Left renal pelvis (tissue), 4 donors: ENCODE measurements at places on chromosomes 6 and 20.

DNA sequence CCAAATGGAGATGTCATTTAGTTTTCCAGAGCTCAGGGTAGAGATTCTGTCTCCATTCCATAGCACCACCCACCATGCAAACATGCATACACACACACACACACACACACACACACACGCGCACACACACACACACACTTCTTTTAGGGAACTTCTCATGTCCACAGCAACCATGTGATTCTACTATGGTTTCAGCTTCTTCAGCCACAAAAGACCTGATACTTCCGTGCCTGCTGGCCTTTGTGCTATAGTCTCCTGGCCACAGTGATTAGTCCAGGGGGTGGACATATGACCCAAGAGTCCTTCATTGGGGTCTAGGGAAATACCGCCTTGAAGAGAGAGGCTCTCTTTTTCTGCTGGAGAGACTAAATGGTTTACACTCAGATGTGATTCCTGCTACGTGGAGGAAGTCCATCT lies 53.5 kb downstream of the CARMIL1 start:
- DNase-seq, result no peak

DNA sequence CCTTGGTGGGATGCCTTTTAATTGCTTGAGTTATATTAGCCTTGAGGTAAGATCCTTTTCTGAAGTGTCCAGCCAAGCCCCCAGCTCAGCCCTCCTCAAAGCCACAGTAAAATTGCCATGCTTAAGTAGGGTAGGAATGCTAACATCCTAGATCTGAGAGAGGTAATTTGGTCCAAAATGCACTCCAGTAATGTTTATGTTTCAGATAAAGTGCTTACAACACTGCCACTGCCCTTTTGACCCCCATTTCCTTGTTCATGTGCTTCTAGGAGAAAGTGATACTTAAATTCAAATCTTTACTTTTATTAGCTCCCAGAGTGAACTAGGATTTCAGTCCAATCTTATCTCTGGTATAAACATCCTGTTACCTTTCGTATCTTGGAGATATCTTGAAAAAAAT lies 318.0 kb downstream of the BMP2 start:
- DNase-seq, result no peak

- no peak for DNase-seq
Measured at GRCh38 chr6:5153186-5153585, 68.0 kb downstream of the PPP1R3G start.

GRCh38 chr20:56985066-56985685 lies 281.3 kb downstream of the BMP7 start:
- DNase-seq, result no peak

DNA sequence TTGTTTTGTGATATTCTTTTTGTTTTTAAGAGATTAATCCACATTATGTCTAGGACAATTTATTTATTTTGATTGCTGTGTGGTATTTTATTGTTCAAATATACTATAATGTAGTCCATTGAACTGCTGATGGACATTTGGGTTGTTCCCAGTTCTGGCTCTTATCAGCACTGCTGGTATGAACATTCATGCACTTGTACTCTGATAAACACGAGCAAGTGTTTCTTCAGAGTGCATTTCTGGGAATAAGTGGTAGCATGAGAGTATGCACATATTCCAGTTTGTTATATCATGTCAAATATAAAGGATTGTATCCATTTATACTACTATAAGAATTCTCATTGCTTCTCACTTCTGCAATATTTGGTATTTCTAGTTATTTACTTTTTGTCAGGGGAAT lies 7.1 kb downstream of the CALHM6 start:
- DNase-seq, result no peak

- no peak for DNase-seq
Measured at GRCh38 chr20:10551732-10552724, 116.9 kb downstream of the SLX4IP start.

DNA sequence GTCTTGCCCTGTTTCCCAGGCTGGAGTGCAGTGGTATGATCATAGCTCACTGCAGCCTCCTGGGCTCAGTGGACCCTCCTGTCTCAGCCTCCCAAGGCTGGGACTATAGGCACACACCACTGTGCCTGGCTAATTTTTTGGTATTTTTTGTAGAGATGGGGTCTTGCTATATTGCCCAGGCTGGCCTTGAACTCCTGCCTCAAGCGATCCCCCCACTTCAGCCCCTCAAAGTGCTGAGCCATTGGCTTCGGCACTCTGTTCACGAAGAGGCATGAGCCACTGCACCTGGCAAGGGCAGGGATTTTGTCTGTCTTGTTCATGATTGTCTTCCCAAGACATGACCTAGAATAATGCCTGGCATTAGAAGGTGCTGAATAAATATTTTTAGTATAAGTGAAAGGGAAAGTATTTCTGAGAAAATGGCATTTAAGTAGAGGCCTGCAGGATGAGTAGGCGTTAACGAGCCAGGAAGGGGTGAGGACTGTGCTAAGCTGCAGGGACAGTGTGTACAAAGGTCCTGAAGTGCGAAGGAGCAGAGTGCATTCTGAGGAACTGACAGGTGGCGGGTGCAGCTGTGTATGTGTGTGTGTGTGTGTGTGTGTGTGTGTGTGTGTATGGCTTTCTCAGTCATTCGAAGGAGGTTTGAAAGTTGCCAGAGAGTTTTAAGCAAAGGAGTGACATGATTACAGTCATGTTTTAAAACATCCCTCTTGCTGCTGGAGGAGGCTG lies 43.0 kb downstream of the VEGFA start:
- no peak for DNase-seq

- DNase-seq, result no peak
Measured at GRCh38 chr6:102407886-102408741, 1014.6 kb downstream of the GRIK2 start.

DNA sequence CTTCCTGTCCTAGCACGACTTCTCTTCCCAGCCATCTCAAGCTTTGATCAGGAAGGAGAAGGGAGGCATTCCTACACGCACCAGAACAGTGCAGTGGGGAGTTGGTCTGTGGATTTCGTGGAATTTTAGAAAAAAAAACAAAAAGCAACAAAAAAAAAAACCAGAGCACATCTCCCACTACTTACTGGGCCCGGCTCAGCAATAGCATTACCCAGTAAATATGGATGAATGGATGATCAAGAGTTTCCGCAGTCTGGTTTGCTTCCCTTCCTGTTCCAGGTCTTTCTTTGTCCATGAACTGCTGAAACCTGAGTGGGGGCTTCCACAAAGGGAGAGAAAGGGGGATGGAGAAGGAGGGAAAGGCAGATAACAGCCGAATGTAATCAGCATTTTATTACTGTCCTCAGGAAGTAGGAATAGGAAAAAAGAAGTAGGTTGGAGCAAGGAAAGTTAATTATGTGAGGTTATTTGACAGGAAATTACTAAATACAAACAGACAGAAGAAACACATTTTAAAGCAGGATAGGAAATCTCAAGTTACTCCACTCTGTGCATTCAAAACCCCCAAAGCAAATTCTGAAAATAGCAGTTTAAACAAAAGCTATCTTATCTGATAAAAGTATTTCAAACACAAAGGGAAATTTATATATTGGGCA lies 349.0 kb downstream of the PRL start:
- DNase-seq, result no peak

- no peak for DNase-seq
Measured at GRCh38 chr6:113959235-113959634, 11.7 kb downstream of the HDAC2 start.

DNA sequence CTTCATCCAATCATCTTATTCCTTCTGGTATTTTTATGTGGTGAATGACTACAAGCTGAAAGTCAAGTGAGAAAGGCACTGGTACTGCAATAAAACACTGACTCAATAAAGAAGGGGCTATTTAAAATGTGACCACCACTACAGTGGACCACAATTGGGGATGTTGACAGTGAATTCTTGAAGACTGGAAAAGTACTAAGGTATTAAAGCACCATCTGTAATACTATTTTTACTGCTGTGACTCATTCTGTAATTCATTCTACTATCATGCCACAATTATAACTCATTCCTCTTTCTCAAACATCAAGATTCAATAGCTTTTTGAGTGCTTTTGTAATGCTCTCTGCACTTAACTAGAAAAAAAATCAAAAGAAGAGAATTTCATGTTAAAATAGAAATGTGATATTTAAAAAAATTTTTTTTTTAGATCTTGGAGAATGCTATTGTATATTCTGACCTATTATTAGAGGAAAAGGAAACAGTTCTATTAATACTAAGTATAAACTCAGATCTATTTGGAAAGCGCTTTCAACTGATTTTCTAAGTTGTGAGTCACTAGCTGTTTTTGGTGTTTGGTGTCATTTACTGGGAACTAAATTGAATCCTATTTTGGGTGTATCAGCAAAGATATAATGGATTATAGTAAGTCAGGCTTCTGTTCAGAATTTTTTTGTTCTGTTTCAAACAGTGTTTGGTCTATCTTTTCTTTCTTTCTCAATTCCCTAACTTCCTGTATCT lies 104.7 kb upstream of the TMEM170B start:
- DNase-seq, result no peak

GRCh38 chr6:148339766-148340165 lies 2.9 kb upstream of the SASH1 start:
- DNase-seq, result no peak

DNA sequence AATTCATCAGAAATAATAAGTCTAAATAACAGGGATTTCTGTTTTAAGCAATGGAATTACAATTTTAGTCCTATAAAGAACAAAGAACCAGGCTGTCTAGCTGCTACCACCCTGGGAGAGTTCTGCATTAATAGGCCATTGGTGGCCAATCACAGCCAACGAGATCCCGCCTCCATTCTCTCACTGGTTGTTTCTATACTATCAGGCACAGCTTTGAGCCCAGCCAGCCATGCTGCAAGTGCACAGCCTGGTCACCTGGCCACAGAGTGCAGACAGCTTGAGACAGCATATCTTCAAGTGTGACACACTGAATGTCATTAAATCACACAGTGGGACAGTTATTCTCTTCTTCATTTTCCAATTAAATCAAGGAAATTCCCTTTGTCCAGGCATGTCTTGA lies 16.1 kb upstream of the RAB22A start:
- no peak for DNase-seq

GRCh38 chr6:49662892-49663261 lies 26.2 kb upstream of the RHAG start:
- no peak for DNase-seq

DNA sequence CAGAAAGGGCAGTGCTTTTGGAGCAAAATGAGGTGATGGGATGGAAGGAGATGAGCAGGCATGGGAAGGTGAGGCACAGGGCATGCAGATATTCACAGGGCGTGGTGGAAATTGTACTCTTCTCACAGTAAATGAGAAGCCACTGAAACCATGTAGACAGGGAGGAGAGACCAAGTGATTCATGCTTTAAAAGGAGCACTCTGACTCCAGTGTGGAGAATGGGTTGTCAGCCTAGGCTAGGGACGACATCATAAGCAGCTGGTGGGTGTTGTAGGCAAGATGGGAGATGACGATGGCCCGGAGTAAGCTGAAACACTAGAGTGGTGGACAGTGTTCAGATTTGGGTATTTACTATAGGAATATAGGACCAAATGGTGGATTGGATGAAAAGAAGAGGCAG lies 18.4 kb downstream of the PDE7B start:
- DNase-seq, result no peak

DNA sequence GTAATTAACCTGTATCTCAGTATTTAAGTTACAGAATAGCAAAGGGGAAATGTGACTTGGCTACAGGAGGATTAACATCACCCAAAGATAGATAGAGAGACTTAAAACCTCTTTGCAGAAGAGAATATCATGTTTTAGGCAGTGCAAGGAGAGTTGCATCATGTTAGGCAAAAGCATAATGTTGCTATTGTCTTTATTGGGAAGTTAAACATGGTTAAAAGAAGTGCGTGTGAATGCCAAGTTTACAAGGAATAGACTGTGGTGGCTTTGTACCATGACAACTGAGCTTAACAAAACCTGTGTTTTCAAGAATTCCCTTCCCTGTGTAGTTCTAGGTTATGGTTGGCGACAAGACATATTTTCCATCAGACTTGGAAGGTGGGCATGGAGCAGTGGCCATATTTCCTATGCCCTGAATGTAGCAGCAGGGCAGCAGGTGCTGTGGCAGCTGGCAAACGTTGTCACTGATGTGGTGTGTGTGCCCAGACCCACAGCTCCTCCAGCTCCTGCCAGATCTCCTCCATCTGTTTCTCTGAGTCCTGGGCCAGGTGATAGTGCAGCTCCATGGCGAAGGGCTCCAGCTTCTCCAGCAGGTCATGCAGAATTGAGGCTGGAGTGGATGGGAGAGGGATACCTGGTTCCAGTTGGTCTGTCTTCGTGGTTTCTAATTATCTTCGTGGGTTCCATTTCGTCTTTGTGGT lies 163.3 kb downstream of the QRSL1 start:
- no peak for DNase-seq

DNA sequence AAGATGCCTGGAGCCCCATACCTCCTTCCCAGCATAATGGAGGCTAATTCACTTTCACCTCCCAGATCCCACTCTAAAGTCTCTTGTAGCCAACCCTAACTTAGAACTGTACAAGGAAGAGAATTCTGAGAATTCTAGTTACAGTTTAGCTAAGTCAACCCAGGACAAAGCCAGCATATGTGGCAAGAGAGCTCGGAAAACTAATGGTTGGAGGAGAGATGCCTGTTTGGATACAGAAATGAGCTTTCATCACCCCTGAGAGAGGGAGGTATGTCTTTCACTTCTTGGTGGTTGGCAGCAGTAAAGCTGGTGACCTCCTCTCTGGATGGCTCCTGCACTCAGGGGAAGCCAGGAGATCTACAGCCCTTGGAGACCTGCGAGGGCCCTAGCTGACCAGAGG lies 252.6 kb upstream of the SUPT3H start:
- no peak for DNase-seq

- no peak for DNase-seq
Measured at GRCh38 chr6:5241252-5241651, 19.5 kb downstream of the LYRM4 start.

GRCh38 chr6:108565091-108565766 lies 4.5 kb downstream of the FOXO3 start:
- no peak for DNase-seq

DNA sequence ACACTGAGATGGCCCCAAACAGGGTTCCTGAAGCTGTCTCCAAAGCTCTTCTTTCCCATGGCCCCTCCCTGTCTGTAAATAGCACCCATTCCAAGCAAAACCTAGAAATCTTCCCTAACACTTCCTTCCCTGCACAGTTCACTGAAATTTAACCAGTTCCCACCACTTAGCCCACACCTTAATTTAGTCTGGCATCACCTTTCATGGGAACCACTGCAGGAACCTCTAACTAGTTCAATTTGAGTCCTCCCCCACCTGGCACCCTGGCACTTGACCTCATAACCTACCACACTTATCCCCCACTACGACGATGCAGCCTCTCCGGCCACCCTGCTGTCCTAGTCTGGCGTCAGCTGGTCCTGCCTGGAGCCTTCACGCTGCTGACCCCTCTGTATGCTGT lies 278.7 kb downstream of the GMDS start:
- no peak for DNase-seq
